ENCODE measurements at places on chromosomes 2 and 18. TPM values are rescaled to one million over a fixed set of nuclear protein-coding genes. Genes with fewer than 3 reads are reported as not detected.

- no peak for DNase-seq
Observed at GRCh38 chr2:7969756-7970515, 711.9 kb upstream of the ID2 start.

Gene RBM45
- total RNA-seq = 37.9 TPM

Gene ITGB1BP1
- 39.1 TPM for total RNA-seq

Gene DTNB
- total RNA-seq = 10.5 TPM

DNA sequence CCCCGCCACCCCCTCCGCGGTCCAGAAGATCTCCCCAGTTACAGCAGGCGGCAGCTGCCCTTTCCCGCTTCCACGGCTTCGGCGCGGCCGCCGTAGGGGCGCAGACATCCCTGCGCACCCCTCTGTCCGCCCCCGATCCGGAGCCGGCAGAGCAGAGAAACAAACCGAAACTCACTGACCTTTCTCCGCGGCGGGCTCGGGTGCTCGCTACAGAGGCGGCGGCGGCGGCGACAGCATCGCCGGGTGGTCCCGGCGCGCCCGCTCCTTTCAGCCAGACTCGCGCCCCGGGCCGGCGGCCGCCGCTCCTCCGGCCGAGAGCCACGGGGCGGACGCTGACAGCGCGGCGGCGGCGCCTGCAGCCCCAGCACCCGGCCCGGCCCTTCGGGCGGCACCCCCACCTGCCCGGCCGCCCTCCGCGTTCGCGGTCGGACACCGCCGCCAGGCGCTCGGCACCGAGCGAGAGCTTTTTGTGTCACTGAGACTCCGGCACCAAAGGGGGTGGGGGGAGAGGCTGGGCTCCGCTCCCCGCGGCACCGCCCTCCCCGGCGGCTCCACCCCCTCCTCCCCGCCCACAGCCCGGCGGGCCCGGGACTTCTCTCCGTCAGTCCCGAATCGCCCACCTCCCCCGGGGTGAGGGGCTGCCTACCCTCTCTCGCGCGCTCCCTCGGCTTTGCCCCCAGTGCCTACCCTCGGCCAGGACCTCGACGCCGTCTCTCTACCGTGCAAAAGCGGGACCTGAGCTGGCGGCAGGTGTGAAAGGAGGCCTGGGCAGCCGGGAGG, 1.4 kb upstream of the RNF152 start:
- DNase-seq = peak; percentile 94

DNA sequence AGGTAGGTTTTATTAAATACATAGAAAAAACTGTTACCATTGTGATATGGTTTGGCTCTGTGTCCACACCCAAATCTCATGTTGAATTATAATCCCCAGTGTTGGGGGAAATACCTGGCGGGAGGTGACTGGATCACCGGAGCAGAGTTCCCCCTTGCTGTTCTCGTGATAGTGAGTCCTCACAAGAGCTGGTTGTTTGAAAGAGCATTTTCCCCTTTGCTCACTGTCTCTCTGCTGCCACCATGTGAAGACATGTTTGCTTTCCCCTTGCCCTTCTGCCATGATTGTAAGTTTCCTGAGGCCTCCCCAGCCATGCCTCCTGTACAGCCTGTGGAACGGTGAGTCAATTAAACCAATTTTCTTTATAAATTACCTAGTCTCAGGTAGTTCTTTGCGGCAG, 352.7 kb upstream of the SLC39A10 start:
- no peak for DNase-seq

DNA sequence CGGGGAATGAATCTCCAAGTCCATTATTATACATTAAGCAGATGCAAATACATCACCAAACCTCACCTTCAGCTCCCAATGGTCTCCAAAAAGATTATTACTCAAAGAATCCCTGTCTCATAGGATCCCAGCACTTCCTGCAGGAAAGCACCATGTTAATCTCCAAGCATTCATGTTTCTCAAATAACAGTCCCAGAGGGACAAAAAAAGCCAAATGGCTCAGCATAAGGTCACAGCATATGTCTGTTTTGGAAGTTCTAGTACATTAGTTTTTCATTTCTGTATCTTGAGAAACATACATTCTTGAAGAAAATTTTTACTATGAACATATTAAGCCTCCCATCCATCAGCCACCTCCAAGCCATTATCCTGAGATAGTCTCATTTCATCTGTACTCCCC, 103.3 kb downstream of the METTL4 start:
- DNase-seq = no peak

Gene ERFE
- 1.1 TPM for total RNA-seq

DNA sequence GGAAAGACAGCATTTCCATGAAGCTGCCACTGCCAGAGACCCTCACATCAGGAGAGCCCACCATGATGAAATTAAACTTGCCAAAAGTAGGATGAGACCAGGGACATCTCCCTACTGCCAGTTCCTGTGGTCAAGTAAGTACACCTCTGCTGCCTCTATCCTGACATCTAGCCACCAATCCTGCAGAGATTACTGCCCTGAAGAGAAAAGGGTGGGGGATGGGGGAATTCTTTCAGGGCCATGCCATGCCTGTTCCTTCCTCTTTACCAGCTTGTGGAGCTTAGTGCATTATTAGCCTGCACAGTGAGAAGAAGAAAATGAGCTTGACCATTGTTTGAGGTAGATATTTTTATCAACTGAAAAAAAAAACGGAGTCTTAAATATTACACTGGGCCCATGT, 397.2 kb upstream of the CDH2 start:
- no peak for DNase-seq

Gene ASPRV1
- total RNA-seq = not detected

- no peak for DNase-seq
Observed at GRCh38 chr2:46576875-46577274, 97.5 kb downstream of the TMEM247 start.

- DNase-seq = no peak
Observed at GRCh38 chr2:188235364-188235763, 56.3 kb upstream of the GULP1 start.

DNA sequence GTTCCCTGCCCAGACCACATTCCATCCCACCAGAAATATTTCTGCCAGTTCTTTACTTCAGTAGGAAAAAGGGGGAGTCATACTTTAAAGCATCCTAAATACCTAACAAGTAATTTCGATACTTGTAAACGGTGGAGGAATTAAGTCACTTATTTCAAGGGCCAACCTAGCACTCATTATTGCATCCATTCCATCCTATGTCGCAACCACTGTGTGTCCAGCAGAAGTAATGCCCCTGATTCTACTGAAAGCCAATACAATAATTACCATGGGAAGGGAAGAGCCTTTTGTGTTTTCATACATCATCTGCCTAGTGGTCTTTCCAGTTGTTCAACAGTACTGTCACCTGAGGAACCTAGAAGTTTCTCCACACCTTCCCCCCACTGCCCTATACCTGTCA, 12.5 kb downstream of the SERPINB8 start:
- no peak for DNase-seq

DNA sequence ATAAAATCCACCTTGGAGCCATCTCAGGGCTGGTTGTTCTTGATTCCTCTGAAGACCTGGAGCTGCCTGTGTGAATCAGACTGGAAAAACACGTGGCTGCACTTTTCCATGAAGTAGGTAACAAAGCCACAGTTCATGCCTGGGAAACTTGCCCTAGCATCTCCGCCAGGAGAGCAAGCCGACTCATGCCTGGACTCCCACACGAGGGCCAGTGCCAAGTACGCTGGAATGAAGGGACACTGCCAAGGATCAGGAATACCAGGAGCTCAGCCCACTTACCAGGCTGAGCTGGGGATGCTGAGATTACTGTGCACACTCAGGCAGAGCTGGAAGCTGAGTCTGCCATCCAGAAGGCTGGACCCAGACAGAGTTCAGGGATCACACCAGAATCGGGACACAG, 10.9 kb upstream of the FHL2 start:
- DNase-seq = peak; percentile 74

- DNase-seq = no peak
Observed at GRCh38 chr2:16736633-16737032, 71.0 kb upstream of the CYRIA start.

- DNase-seq = no peak
Observed at GRCh38 chr2:123453046-123453700, 571.9 kb upstream of the CNTNAP5 start.

DNA sequence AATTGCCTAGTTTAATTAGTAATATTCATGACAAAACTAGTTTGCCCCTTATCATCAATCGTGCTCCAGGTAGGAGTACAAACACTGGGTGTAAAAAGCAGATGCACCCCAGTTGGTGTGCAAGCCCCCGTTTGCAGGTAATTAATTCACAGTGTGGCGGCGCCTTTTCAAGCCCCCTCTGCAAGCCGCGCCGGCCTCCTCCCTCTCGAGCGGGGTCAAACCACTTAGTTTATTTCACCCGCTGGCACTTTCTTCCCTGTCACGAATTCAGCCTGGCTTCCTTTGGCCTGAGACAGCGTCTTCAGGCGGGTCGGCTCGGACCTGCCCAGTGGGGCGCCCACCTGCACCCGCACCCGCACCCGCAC, 64.7 kb upstream of the MAPRE2 start:
- no peak for DNase-seq

DNA sequence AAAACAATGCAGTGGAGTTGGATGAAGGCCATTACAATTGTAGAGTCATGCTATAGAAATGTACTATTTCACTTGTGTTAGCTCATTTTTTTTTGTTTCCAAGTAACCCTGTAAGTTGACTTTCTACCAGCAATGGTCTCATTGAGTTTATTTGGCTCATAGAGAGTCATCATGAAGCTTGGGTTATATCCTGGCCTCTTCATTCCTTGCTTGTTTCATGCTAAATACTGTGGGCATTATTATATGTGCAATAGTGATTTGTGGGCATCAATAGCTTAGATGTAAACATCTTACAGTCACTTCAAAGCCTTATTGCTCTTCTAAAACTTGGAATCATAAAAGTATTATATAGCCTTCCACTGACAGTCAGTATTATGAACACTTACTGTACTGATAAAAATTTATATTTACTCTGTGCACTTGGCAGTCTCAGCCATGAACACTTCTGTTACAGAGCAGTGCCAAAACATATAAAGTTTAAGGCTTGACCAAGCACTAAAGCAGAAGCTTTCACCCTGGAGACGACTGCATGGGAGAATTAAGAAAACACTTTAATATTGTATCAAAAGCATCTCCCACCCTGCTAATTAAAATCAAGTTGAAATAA, 751.2 kb downstream of the SATB2 start:
- DNase-seq = no peak

Gene POMC
- total RNA-seq = 4.6 TPM

- DNase-seq = no peak
Observed at GRCh38 chr2:81355436-81355835, 1050.9 kb upstream of the LRRTM1 start.

DNA sequence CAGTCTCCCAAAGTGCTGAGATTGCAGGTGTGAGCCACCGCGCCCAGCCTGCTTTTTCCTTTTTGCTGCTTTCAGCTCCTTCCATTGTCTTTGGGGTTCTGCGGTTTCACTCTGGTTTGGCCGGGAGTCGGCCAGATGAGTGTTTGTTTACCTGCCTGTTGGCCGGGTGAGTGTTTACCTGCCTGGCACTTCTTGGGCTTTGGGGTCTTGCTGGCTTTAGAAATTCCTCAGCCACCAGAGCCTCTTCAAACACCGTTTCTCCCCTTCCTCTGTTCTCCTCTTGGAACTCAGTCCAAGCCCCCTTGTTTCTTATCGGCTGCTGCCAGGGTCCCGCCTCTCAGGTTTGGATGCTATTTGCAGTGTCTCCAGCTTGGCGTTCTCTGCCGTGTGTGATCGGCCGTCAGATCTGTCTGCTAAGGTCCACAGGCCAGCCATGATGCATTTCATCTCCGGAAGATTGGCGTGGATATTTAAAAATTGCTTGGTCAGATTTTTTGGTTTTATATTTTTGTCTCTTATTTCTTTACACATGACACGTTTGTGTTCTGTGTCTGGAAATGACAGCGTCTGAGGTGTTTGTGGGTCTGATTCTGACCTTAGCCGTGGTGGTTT, 14.2 kb upstream of the GAL3ST2 start:
- no peak for DNase-seq

Gene DCTN1
- total RNA-seq = 136 TPM

DNA sequence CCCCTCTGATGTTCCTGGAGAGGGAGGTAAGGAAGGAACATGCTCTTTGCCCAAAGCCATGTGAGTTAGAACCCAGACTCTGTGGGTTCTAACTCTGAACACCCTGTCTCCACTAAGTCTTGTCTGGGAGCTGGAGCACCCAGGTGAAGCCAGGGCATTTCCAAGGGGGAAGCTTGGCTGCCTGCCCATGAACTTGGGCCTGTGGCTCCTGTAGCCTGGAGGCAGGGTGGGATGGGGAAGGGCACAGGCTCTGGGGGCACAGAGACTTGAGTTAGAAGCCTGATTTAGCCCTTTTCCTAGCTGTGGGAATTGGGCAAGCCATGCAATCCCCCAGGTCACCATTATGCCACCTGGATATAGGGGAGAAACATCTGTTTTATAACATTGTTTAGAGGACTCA, 65.2 kb downstream of the LBH start:
- no peak for DNase-seq

Gene ANAPC1
- total RNA-seq = 77.3 TPM

Gene RAB27B
- total RNA-seq = 38.8 TPM

- no peak for DNase-seq
Observed at GRCh38 chr18:41504316-41504715, 450.7 kb upstream of the PIK3C3 start.

- no peak for DNase-seq
Observed at GRCh38 chr2:14535156-14535555, 97.4 kb upstream of the LRATD1 start.

- DNase-seq = no peak
Observed at GRCh38 chr18:43310239-43310638, 32.9 kb upstream of the SYT4 start.

Gene INHBB
- total RNA-seq = 2.2 TPM

DNA sequence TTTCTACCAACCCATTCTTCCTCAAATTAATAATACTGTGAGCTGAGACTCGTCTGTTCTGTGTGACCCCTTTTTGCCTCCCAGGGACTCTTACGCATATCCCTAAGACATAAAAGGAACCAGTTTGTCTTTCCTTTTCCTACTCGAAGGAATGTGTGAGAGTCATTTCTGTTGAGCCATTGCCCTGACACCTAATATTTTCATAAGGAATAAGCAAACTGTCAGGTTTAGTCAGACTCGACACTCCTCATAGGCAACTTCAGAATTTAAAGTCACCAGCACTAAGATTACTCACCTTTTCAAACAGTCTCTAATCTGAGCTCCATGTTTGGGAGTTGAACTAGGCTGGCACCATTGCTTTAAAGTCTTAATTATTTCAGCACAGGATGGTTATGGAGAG, 305.5 kb downstream of the IKZF2 start:
- DNase-seq = no peak

Gene FAM237A
- total RNA-seq = not detected

- DNase-seq = no peak
Observed at GRCh38 chr2:217156801-217157200, 296.9 kb upstream of the TNP1 start.

GRCh38 chr2:162928356-162928755, 89.8 kb upstream of the KCNH7 start:
- DNase-seq = no peak

GRCh38 chr2:120935339-120936313, 200.0 kb downstream of the GLI2 start:
- peak; percentile 77 for DNase-seq
